ENCODE measurements at places on chromosomes 11 and 22. TPM values are rescaled to one million over a fixed set of nuclear protein-coding genes. Genes with fewer than 3 reads are reported as not detected.

The PGA5 gene
- total RNA-seq = not detected

The CDC45 gene
- total RNA-seq = 0.26 TPM

The MS4A1 gene
- not detected for total RNA-seq

The TMEM123 gene
- total RNA-seq = 172 TPM

The MFRP gene
- not detected for total RNA-seq

The SAMM50 gene
- total RNA-seq = 32.6 TPM

The NAALADL1 gene
- total RNA-seq = 16.6 TPM

The C11orf87 gene
- total RNA-seq = not detected

The TIGD3 gene
- total RNA-seq = 0.26 TPM

The OR51B5 gene
- not detected for total RNA-seq

The BDNF gene
- 0.79 TPM for total RNA-seq

The TMEM132A gene
- 25.2 TPM for total RNA-seq

The GUCY1A2 gene
- total RNA-seq = not detected

The DGCR6 gene
- total RNA-seq = 7.9 TPM

The IRF7 gene
- 18.2 TPM for total RNA-seq

The OR5D16 gene
- not detected for total RNA-seq

The EMID1 gene
- not detected for total RNA-seq

The UPK3A gene
- total RNA-seq = not detected

The CARD18 gene
- total RNA-seq = 0.38 TPM

The SAA1 gene
- 1.6 TPM for total RNA-seq

The LGALS12 gene
- not detected for total RNA-seq

The CDKN1C gene
- total RNA-seq = 9.5 TPM

The CFAP300 gene
- total RNA-seq = 4.7 TPM

The KIAA0930 gene
- 72.1 TPM for total RNA-seq

The ME3 gene
- total RNA-seq = 8.8 TPM

The USH1C gene
- total RNA-seq = not detected

The OR4D9 gene
- total RNA-seq = not detected

The SYT13 gene
- not detected for total RNA-seq

The CDON gene
- 2.9 TPM for total RNA-seq

The GLB1L3 gene
- total RNA-seq = 1.7 TPM

The NELL1 gene
- total RNA-seq = not detected

The SLC1A2 gene
- under 0.01 TPM for total RNA-seq

The PDE3B gene
- total RNA-seq = 0.13 TPM

All from bronchial epithelial cell (primary cell).